ENCODE measurements at places on chromosomes 7 and 10. TPM values are rescaled to one million over a fixed set of nuclear protein-coding genes. Genes with fewer than 3 reads are reported as not detected.
A peak's percentile ranks its signal among the peaks of the same experiment; 100 is the strongest.

- DNase-seq = peak; percentile 46
Measured at GRCh38 chr7:120806669-120807068, 51.3 kb downstream of the TSPAN12 start.

- no peak for DNase-seq
Measured at GRCh38 chr10:34186745-34187144, 628.4 kb downstream of the PARD3 start.

DNA sequence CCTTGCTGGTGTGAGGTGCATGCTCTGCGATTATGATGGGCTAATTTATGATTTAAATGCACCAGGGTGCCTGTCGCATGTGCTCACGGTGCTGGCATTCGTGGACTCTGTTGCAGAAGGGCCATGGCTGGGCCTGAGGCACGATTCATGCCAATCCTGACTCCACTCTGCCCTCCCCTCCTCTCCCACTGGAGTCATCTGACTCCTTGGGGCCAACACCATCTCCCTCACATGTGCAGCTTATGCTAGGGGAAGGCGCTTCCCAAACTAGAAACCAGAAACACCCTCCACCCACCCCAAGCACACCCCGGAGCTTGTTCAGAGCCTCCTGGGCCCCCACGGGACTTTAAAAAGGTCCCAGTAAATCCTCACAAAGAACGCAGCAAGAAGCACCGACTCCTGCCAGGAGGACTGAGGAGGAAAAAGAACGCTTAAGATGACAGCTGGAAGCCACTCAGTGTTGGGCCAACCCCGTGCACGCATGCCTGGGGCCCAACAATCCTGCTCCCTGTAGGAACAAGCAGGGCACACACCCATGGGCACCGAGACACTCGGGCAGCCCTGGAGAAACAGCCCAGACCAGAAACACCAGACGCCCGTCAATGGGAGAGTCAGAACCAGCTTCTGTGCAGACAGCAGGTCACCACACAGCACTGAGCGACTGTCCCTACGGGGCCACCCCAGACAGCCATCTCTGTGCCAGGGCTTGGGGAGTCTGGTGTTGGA, 14.1 kb downstream of the BRI3 start:
- DNase-seq = no peak

BHLHA15 gene
- 0.16 TPM for polyA plus RNA-seq

GRCh38 chr10:12958546-12959110, 42.9 kb downstream of the CCDC3 start:
- no peak for DNase-seq

GRCh38 chr7:30247541-30248401, 36.6 kb upstream of the ZNRF2 start:
- DNase-seq = no peak

TAF3 gene
- polyA plus RNA-seq = 11.2 TPM

DNA sequence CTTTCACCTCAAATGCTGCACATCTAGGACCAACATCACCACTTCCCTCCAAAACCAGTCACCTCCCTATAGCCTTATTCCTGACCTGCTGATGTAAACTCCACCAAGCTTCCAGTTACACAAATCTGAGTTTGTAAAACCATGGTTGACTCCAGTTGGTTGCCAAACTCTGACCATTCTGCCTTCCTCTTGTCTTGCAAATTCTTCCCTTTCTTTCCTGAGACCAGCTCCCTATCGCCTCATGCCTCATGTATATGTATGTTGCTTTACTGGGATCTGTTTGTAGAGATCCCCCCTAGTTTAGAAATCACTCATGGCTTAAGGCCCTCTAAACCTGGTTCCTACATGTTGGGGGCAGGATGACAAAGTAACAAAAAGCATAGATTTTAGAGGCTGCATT, 31.3 kb downstream of the PAX2 start:
- no peak for DNase-seq

PTPRZ1 gene
- polyA plus RNA-seq = 3.5 TPM

DNA sequence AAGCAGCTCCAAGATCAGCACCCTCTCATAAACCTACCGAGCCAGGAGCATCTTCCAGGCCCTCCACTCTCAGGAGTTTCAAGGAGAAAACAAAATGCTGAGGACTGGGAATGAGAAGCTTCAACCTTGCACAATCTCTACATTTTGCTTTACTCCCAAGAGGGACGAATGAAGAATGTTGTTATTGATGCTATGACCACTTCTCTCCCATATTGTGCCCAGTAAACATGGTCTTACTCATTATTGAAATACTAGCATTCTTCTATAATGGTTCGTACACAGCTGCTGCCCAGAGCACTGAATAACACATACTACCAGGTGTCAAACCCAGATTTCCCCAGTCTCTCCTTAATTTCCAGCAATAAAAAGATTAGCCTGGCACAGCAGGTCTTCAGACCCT, 63.4 kb upstream of the BET1 start:
- no peak for DNase-seq

GRCh38 chr10:115974351-115974750, 298.7 kb downstream of the GFRA1 start:
- no peak for DNase-seq

GPR37 gene
- polyA plus RNA-seq = 1.1 TPM

DNA sequence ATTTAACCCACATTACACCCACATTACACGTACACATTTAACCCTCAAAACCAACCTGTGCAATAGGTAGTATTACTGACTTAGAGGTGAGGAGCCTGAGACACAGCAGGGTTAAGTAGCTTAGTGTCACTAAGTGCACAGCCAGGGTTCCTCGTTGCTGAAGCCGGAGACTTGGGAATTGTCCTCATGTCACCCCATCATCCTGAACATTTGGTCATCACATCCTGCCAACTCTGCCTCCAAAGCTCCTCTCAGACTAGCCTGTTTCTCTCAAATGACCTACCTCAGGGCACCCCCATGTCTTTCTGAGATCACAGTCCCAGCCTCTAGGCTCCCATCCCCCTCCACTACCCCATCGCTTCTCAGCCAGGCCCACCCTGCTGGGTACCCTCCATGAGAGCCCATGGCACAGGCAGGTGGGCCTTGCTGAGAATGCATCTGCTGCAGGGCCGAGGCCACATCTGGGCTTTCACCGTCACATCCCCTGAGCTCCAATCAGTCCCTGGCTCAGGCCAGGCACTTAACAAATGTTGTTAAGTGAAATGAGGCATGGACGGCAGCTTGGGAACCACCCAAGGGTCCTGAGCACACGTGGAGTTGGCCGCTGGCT, 21.1 kb upstream of the PCBD1 start:
- no peak for DNase-seq

DNA sequence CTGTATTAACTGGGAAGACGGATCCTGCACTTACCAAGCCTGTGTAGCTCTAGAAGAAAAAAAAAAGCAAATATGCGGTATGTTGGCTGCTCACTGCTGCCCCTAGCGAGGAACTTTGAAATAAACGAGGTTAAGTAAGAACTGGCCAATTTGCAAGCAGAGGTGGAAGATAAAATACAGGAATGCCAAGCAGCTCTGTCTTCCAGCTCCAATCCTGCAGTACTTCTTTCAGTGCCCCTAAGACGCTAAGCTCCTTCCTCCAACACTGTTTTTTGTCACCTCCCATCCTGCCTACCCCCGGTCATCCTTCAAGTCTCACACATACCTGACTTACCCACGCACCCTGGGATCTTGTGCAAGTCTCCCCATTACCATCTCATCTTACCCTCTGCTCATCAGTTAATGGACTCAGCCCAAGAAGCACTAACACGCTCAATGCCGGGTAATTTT, 809 bp downstream of the C10orf143 start:
- peak; percentile 94 for DNase-seq

GRCh38 chr10:114064151-114065048, 20.7 kb downstream of the ADRB1 start:
- DNase-seq = no peak

DNA sequence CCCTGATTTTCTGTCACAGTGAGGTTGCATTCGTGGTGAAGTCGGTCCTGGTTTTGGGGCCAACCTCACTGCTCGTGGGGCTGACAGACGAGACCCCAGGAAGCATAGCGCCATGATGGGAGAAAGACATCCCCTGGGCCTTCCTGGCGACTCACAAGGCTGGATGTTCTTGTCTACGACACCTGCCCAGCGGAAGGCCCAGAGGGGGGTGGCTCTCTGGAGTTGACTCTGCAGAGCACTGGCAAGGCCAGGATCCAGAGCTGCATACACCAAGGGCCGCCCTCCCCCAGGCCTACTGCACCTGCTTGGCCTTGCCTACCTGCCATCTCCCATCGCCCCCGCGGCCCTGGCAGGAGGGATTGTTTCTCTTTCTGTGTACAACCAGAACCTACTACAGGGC, 608.9 kb downstream of the PTPRN2 start:
- DNase-seq = no peak

DNA sequence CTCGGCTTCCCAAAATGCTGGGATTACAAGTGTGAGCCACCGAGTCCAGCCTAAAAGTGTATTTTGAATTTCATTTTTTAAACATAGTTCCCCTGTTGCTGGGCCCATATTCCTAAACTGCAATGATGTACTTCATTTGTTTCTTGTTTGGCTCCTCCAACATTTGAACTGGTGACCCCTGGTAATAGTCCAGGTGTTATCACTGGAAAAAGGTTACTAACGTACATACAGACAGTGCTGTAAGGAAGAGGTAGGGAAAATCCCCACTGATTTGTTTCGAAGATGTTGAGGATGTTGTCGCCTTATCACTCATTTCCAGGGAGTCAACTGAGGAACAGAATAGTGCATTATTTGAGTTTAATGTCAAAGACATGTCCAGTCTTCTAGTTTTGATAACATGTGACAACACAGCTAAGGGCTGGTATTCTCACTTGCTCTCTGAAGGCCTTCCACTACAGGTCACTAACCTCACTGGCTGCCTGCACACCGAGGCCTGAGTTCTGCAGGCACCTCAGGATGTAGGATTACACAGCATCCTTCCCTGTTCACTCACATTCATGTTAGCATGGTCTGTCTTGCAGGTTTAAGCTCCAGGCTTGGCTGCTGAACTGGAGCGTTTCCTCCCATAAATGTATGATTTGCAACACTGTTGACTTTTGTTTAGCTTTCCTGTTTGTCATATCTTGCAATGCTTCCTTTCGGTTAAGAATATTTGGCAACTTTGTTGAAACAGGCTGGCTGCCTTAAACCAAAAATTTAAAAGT, 362.8 kb downstream of the INHBA start:
- DNase-seq = peak; percentile 11

GRCh38 chr7:128948976-128949760, 11.4 kb downstream of the IRF5 start:
- DNase-seq = no peak

DNA sequence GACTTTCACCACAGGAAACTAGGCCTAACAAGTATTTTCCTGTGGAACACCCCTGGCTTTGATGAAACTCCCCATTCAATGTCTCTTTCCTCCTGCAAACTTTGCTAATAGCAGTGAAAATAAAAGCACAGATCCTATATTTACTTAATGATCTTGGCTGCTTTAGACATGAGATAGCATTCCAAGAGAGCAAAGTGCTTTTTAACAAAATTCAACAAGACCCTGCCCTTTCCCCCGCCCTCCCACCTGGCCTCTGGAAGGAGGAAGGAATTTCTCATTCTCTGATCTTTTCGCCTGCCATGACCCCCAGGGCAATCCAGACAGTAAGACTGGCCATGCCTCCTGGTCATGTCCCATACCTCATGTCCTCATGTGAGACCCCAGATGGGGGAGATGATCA, 185.7 kb downstream of the KCNMA1 start:
- no peak for DNase-seq
